ENCODE measurements at places on chromosomes 11 and 22. TPM values are rescaled to one million over a fixed set of nuclear protein-coding genes. Genes with fewer than 3 reads are reported as not detected.

The EFEMP2 gene
- 497 TPM for polyA plus RNA-seq

The HBG2 gene
- polyA plus RNA-seq: not detected

The NXPE1 gene
- polyA plus RNA-seq: not detected

DNA sequence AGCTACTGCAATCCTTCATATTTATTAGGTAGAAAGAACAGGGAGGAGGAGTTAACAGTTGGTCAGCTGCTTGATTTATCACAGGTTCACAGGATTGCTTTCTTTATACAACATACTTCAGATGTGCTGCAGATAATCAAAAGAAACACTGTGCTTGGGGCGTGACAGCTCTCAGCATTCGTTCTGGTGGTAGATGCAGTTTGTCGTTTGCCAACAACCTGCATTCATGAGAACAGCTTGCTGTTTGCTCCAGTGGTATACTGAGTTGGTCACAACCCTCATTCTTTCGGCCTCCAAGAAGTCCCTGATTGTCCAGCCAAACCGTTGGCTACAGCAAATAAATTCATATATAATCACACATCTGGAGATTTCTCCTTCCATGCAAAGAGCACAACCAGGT, 120.5 kb downstream of the ZNF280B start:
- DNase-seq: no peak

- DNase-seq: no peak
Observed at GRCh38 chr22:48874956-48875355, 952.7 kb downstream of the BRD1 start.

DNA sequence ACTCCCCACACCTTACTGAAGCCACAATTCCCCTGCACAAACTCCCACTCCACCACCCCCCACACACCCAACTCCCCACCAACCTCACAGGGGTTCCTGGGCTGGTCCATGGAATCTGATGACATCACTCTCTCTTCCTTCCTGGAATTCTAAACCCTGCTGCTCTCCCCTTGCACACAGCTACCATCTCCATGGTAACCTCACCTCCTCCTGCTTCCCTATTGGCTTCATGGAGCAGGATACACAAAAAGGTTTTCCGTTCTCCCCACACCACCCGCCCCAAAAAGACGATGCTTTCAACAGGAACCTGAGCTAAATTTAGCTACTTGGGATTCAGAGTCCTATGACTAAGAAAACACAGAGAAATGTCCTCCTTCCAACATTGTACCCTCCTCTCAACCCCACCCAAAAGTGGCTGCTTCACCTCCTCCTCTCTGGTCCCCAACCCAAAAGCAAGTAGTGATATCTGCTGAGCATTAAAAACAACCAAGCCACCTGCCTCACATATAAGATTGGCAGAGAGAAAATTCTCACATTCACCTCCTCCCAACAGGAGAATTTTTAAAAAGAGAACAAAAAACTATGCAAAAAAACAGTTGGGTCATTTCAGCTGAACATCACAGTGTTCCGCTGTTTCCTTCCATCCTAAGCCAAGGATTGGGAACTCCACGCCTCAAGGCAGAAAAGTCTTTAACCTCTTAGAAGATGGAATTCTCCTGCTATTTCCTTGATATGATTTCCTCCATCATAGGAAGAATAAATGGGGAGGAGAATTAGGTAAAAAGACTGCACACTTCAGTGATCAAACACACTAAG, 66.9 kb downstream of the RBFOX2 start:
- DNase-seq: no peak

DNA sequence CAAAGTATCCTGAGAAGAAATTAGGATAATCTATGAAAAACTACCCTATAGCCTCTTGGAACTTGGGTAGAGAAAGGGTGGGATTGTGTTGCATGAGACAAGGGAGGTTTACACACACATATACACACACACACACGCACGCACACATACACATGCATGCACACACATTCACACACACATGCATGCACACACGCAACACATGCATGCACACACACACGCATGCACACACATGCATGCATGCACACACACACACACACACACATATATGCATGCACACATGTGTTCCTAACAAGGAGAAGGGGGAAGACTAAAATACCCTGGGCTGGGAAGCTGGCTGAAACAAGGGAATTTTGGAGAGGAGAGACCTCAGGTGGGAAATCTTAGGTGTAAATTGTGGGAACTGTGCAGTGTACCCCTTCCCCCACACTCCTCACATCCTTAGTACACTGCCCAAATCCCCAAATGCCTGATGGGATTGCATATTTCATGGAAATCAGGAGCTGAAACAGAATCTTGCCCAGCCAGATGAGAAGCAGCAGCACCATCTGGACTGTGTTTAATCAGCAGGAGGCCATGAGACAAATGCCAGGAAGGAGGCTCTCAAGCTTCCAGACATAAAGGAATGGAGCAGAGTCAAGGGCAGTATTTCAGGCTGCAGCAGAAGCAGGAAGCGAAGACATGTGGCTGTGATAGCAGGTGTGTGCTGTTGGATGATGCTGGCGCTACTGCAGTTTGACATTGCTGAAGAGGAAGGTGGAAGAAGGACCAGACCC, 14.6 kb upstream of the POLD3 start:
- DNase-seq: no peak

GRCh38 chr11:60762851-60763691, 6.4 kb downstream of the MS4A15 start:
- DNase-seq: no peak

GRCh38 chr11:69974528-69974927, 103.6 kb upstream of the ANO1 start:
- no peak for DNase-seq

DNA sequence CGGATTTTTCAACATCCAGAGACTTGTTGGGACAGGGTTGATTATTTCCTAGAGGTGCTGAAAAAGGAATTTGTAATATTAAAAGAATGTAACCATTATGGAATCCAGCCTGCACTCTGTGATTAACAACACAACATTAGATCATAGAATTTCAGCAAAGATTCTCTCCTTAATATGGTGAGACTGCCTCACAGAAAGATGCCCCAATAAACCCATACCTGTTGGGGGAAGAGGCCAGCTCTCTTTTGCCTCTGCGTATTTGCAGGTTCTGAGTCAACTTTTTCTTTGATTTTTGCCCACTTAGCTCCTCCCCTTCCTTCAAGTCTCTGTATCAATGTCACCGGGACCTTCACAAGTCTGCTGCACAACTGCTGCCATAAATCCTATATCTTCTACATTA, 12.4 kb upstream of the MTMR3 start:
- DNase-seq: no peak

DNA sequence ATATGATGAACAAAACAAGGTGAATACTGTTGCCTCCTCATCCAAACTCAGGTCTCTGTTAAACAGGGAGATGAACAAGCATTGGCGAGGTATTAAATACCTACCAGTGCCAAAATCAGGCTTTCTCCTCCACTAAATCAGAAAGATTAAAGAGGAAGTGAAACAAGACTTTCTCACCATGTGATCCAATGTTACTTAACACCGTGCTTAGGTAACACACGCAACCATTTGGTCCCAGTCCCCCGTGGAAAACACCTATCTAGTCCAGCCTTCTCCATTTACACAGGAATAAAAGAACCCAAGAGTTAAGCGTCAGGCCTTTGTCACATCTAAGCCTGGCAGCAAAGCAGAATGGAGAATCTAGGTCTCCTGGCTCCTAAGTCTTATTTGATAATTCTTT, 34.5 kb downstream of the TENM4 start:
- no peak for DNase-seq

- no peak for DNase-seq
Observed at GRCh38 chr22:33329398-33329797, 271.2 kb upstream of the SYN3 start.

- DNase-seq: no peak
Observed at GRCh38 chr11:97570636-97571035, 1180.8 kb downstream of the JRKL start.
